ENCODE measurements at places on chromosomes 1 and 21.
A peak's percentile ranks its signal among the peaks of the same experiment; 100 is the strongest.

DNA sequence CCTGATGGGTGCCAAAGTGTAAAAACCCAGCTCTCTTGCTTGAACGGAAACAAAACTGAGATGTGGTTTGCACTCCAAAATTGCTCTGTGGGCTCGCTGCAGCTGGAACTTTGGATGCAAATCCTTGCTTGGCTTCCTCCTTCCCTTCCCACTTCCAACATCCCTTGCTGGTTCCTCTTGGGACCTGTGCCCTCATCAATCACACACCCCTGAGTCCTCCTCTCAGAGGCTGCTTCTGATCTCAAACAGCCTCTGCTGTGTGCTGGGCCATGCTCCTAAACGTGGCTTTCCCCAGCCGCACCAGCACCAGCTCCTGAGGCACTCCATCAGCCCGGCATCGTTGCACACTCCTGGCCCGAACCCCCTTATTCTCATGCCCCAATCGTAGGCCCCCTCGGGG lies 124.3 kb upstream of the RAB4A start:
- no peak for DNase-seq

DNA sequence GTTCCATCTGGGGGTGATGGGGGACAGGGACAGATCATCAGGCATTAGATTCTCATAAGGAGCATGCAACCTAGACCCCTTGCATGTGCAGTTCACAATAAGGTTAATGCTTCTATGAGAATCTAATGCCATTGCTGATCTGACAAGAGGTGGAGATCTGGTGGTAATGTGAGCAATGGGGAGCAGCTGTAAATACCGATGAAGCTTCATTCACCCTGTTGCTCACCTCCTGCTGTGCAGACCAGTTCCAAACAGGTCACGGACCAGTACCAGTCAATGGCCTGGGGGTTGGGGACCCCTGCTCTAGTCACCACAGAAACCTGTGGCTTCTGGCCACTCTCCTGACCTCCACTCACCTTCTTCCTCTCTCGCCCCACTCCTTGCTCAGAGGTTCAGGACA lies 229.9 kb downstream of the PTPRU start:
- no peak for DNase-seq

GRCh38 chr1:10286244-10286643 lies 75.9 kb downstream of the KIF1B start:
- DNase-seq, result no peak

DNA sequence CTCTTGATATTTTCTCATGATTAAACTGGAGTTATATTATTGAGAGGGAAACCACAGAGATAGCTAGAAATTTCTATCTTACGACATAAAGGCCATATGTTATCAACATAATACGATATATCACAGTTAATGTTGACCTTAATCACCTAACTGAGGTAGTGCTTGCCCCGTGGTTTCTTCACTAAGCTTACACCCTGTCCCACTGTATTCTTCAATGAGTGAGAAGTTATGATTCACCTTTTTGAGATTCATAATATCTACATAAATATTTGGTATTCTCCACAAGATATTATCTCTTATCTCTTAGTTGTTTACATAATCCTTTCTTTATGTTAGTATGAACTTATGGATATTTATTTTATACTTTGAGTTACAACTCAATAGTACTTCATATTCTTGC lies 1714.1 kb downstream of the BRINP3 start:
- DNase-seq, result no peak

DNA sequence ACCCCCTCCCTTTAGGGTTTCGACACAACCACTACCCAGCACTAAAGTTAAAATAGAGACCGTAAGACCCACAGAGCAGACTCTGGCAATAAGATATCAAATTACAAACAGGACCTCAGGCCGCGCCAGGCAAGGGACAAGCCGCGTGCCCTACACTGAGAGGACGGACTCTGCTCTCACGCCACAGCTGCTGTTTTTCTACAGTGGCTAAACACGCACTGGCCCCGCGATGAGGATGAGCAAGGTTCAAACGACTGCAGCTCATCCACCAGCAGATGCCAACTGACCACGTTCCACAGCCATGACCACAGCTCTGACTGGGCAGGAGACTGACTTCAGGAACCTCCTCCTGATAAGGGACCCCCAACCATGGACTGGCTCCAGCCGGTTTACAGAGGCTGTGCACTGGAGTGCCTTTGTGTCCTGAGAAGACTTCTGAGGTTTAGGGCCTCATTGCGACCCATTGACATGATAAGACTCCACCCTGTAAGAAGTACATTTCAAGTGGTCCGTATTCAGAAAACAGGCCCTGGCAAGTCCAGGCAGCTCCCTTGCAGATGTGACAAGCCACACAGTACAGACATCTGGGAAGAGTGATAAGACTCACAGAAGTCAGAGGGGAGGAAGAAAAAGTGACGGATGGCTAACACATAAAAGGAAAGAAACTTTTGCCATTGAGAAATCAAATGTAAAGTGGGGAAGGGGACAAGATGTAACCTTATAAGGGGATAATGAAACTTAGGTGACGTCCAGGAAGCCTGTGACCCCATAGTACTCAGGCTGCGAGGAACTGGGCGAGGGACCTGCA lies 1.5 kb upstream of the KRTAP10-6 start:
- DNase-seq, result no peak

DNA sequence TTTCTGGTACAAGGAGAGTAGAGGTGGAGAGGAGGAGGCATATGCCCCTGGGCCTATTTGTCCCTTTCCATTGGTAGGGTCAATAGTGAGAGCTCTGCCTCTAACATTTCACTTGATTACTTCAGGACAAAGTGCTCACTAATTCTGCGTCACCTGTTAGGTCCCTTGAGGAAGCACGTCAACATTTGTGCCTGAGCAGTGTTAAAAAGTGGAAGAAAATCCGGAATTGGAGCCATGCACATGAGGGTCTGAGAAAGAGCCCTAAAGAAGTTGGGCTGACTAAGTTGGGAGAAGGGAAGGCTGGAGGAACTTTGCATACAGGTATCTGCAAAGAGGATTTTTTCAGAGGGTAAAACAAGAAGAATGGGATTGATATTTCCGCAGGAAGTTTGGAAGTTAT lies 1.9 kb downstream of the SLC25A44 start:
- no peak for DNase-seq

DNA sequence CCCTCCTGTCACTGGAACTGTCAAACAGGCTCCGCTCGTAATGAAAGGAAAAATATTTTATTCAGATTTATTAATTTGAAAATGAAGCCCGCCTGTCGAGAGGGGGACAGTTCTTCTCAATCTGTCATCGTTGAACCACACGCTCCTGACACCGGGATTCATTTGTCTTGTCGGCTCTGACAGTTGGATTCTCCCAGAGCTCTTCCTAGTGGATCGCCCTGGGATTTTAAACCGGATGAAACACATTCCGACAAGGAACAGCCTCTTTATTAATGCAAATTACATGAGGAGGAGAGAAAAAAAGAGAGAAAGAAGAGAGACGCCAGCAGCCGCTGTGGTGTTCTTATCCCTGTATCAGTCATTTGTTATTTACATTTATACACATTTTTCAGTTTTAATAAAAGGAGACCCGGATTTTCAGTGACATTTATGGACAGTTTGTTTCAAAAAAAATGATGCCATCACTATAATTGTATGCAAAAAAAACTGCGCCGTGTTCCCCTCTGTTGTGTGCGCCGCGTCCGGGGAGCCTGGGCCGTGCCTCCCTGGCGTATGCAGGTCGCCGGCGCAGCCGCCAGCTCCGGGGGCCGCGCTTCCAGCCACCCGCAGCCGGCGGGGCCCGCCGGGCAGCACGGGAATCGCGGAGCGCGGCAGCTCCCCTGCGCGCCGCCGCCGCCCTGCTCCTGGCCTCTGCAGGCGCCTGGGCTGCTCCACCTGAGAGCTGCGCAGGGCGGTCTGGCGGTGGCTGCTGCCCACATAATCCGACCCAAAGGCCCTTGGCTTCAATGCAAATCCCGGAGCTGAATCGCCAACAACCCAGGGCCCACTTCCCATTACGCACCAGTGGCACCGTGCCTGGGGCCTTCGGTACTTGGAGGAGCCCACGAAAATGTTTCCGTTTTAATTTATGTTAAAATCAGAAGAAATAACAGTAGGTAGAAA lies 237.9 kb upstream of the PBX1 start:
- no peak for DNase-seq

- DNase-seq, result peak; percentile 33
Observed at GRCh38 chr1:169312084-169312954, 55.3 kb downstream of the NME7 start.

DNA sequence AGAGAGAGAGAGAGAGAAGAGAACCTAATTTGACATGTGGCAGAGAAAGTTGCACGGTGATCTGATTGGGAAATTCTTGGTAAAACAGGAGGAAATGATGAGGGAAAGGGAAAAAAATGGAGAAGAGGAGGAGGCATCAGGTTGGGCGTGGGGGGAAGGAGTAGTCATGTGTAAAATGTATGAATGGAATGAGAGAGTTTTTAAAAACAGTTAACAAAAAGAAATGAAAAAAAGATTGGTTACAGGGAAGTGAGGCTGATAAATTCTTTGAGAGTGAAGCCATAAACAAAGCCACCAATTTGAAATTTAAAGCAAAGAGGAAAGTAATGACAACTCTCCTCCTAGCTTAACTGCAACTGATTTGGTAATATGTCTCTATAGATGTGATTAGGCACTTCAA lies 409.2 kb downstream of the USH2A start:
- DNase-seq, result no peak

- no peak for DNase-seq
Observed at GRCh38 chr1:12416101-12416500, 186.3 kb downstream of the VPS13D start.

GRCh38 chr1:10539411-10540043 lies 64.8 kb downstream of the PEX14 start:
- DNase-seq, result no peak

DNA sequence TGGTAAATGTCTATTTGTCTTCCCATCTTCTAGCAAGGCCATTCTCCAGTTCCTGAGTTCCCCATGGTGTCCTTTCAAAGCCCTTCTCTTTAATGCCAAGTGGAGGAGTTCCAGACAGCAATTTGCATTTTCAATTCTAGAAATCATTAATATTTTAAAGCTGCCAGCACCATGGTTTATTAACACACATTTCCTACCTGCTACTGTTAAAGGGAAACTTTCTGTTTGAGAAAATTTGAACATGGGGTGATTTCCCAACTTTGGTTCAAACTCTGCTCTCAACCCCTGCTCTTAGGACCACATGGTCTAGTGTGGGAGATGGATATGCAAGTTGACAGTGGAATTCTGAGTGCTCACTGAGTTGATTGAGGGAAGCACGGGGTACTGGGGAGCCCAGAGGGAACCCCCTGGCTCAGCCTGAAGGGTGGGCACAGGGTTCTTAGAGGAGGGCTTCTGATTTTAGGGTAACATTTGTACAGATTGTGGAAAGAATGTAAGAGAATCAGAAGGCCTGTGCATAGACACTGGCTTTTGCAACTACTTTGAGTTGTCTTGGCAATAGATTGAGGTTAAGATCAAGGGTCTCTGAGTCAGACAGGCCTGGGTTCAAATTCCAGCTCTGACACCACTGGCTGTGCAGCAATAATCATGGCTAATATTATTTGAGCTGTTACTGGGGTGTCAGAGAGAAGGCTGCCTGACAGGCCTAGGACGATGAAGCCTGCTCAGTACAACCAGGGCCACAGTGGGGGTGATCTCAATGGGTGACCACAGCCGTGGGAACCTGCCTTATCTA lies 97.8 kb downstream of the BEND5 start:
- DNase-seq, result no peak

DNA sequence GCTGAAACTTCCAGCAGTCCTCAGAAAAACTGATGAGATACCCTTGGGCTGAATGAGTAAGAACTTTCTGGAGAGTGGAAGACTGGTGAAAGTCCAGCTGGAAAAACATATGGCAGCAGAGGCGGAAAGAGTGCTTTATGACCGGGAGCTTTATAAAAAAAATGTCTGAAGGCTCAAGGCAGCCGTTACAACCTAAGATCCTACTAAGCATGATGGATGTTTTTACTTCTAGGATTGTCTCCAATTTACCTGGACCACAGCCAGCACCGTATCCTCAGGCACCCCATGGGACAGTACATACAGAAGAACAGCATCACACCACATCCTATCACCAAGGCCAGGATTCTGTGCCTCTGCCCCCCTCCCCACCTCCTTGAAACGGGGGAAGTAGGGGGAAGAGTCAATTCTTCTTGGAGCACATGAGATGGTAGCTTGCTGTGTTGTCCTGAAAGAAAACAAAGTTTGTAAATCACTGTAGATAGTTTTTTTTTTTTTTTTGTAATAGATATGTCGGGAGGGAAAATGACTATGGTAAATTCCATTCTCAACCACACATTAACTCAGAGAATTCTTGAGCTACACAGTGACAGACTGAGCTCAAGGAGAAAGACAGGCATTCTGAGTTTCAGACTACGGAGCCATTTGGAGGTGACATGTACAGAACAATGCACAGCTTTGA lies 11.8 kb upstream of the IRF2BP2 start:
- no peak for DNase-seq

- DNase-seq, result no peak
Observed at GRCh38 chr1:111736548-111737215, 2.5 kb downstream of the INKA2 start.

- no peak for DNase-seq
Observed at GRCh38 chr21:14075346-14076142, 135.2 kb downstream of the LIPI start.

- peak; percentile 71 for DNase-seq
Observed at GRCh38 chr1:65148548-65149350, 746 bp downstream of the AK4 start.

DNA sequence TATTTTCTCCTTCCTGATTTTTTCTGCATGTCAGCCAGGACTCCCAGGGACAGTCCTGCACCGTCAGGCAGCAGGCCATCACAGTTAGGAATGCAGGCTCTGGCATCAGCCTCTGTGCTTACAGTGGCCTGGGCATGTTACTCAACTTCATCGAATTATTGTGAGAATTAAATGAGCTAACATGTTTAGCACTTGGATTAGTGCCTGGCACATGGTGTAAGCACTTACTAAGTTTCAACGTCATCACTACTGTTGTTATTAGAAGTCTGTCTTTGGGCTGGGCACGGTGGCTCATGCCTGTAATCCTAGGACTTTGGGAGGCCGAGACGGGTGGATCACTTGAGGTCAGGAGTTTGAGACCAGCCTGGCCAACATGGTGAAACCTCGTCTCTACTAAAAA lies 45.1 kb downstream of the SCCPDH start:
- no peak for DNase-seq

GRCh38 chr1:47508702-47509431 lies 71.0 kb downstream of the FOXD2 start:
- DNase-seq, result no peak
